ENCODE measurements at places on chromosomes 6 and 20. TPM values are rescaled to one million over a fixed set of nuclear protein-coding genes. Genes with fewer than 3 reads are reported as not detected.

DNA sequence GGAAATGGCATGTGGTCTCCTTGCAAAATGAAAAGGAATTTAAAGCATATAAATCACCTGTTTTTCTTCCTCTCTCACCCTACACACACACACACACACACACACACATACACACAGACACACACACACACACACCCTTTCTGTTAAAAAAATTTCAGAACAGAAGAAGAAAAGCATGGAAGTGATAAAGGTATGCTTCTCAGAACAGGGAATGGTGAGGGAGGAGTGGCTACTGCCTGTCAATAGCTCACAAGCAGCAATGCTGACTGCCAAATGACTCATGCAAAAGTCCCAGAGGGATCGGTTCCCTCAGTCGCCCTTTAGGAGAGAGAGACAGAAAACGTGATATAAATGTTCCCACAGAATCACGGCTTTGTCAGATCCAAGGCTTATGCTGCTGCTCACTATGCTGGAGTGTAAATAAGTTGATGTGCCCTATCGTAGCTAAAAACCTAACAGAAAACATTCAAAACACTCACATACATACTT is 102.6 kb downstream of the IBTK start:
- DNase-seq: peak; percentile 88

DNA sequence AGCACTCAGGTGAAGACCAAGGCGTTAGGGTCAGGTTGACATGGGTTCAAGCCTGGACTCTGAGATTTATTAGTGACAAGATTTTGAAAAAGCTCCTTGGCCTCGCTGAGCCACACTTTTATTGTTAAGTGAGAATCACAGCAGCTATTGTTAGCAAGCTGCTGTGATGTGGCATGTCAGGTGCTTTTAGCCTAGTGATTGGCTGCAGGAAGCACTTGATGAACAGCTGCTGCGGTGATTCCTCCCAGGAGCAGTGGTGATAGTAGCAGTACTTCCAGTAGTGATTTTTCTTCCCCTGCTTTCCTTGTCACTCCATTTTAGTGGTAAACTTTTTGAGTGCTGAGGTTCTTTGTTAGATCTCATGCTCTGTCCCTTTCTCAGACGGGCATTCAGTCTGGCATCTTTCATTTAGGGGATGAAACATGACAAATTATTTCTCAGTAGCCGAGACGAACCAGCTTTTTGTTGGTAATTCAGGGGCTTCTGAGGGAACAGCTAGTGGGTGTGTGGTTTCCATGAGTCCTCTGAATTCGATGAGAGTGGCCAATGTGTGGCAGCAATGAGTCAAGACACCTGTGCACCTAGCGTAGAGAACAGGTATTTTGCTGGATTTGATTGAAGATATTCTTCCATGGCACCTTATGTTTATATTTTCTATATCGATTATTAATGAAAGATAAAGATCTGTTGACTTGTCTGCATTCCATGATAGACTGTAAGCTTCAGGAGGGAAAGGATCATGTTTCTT is 696.7 kb downstream of the DHX35 start:
- no peak for DNase-seq

CFAP206 gene
- polyA plus RNA-seq: 0.84 TPM

- DNase-seq: peak; percentile 64
Observed at GRCh38 chr6:3259491-3259958, 778 bp downstream of the PSMG4 start.

WRNIP1 gene
- 61.0 TPM for polyA plus RNA-seq

DNA sequence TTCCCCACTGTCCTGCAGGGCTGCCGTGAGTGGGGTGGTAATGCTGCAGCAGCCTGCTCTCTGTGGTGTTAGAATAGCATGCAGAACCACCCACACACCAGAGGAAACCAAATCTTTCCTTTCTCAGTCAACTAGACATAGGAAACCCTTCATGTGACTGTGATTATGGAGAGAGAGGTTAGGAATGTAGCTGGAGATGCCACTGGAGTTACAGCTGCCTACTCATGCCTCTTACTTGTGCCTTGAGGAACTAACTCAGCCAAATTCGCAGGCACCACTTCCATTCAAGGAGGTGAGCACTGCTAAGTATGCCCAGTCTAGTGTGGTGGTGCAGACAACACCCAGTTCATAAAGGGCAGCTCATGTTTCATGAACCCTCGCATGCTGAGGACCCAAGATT is 27.4 kb downstream of the MUC22 start:
- no peak for DNase-seq

- peak; percentile 62 for DNase-seq
Observed at GRCh38 chr6:37516076-37516919, 16.6 kb upstream of the CCDC167 start.

GRCh38 chr6:63537201-63537958 is 34.9 kb upstream of the LOC128125822 start:
- no peak for DNase-seq

GRCh38 chr6:19279273-19279684 is 557.9 kb upstream of the ID4 start:
- DNase-seq: no peak

DUSP15 gene
- polyA plus RNA-seq: 16.2 TPM

DNA sequence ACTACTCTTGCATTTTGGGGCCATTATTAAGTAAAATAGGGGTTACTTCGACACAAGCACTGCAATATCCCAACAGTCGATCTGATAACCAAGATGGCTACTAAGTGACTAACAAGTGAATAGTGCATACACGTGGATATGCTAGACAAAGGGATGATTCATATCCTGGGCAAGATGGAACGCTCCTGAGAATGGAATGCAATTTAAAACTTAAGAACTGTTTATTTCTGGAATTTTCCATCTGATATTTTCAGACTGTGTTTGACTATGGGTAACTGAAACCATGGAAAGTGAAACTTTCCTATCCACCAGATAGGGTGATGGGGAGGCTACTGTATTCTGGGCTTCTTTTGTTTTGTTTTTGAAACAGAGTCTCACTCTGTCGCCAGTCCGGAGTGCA is 66.5 kb downstream of the ILRUN start:
- DNase-seq: no peak

DNA sequence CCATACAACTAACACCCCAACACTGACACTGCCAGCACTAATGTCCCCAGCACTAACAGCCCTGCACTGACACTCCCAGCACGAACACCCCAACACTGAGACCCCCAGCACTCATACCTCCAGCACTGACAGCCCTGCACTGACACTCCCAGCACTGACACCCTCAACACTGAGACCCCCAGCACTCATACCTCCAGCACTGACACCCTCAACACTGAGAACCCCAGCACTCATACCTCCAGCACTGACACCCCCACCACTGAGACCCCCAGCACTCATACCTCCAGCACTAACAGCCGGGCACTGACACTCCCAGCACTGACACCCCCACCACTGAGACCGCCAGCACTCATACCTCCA is 57.2 kb downstream of the ERMARD start:
- no peak for DNase-seq
